ENCODE measurements at places on chromosomes 2 and 18.

DNA sequence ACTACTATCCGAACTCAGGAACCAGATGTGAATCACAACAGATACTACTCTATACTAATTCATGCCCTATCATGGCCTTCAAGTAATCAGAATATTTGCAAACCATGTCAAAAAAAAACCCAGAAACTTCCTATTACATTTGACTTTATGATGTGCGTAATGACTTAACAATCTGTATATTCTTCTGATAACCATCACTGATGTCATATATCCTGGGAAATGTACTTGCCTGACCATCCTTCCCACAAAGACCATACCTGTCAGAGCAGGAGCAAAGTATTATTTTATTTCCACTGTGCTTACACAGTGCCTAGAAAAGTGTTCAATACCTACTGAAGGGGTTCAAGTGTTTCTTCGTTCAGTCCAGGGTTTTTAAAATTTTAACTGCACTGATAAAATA, 27.5 kb downstream of the PPP4R1 start:
- DNase-seq = no peak

GRCh38 chr2:214679736-214680135, 129.7 kb downstream of the BARD1 start:
- DNase-seq = no peak

GRCh38 chr2:98935111-98935770, 784 bp downstream of the CRACDL start:
- DNase-seq = no peak

GRCh38 chr2:29562319-29562718, 359.1 kb downstream of the ALK start:
- DNase-seq = no peak

DNA sequence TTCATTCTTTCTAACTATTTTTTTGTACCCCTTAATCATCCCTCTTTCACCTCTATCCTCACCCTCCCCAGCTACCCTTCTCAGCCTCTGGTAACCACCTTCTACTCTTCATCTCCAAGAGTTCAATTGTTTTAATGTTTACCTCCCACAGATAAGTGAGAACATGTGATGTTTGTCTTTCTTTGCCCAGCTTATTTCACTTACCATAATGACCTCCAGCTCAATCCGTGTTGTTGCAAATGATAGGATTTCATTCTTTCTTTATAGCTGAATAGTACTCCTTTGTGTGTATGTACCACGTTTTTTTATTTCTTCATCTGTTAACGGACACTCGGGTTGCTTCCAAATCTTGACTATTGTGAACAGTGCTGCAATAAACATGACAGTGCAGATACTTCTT, 22.1 kb upstream of the TMEM37 start:
- DNase-seq = no peak

GRCh38 chr18:43485545-43485963, 208.3 kb upstream of the SYT4 start:
- no peak for DNase-seq

DNA sequence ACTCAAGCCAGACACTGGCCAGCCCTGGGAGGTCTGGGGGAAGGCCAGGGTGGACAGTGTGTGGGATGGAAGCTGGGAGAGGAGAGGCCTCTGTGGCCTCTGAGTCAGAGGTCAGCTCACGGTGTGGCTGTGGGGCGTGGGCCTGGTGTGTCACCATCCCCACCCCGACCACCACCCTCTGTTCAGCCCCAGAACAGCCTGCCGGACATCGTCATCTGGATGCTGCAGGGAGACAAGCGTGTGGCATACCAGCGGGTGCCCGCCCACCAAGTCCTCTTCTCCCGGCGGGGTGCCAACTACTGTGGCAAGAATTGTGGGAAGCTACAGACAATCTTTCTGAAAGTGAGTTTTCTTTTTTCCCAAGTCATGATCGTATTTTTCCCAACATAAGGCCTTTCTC, 110.5 kb downstream of the DYSF start:
- no peak for DNase-seq

DNA sequence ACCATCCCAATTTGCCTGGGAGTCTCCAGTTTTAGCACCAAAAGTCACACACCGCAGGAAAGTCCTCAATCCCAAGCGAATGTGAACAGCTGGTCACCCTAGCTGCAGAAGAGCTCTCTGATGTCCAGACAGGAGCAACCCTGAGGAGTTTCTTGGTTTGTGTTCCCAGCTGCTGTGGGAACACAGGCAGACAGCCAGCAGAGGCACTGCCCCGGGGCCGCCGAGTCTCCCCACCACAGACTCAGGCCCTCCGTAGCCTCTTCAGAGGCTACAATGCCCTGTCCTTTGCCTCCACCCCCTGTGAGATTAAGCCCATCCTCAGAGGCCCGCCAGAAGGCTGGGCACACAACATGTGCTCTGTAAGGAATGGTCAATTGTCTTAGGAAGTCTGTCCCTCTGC, 111.5 kb downstream of the TTC32 start:
- DNase-seq = no peak

DNA sequence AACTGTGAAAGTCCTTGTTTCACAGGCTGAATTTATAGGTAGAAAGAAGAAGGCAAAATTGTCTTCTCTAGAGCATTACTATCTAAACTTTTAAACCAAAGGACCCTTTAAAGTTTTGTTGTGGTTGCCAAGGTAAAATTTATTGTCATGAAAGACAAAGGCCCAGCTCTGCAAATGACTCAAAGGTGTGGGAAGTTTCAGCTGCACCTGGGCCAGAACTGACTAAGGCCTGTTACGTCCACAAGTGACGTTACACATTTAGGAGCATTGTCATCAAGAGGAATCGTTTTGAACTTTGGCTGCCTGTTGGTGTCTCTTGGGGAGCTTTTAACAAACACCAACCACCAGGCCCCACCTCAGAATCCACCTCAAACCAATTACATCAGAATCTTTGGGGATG, 8.1 kb upstream of the DSC3 start:
- no peak for DNase-seq

- no peak for DNase-seq
These were observed 64.9 kb upstream of the ZSWIM2 start for GRCh38 chr2:186913870-186914269.

DNA sequence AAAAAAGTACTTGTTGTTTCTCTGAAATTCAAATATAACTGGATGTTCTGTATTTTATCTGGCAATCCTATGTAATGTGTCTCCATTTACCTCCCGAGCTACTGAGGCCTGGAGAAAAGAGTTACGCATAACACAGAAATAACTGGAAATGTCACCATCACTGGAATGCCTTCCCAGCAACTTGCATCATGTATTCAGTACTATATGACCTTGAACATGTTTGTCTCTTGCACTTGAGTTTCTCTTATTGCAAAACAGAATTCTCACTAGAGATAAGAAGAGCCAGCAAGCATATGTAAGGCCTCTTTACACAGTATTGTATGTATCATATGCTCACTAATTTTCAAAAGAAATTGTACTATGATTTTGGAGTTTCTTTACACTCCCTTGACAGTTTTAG, 99.6 kb upstream of the CTAGE1 start:
- DNase-seq = no peak

GRCh38 chr2:23528171-23528570, 143.2 kb downstream of the KLHL29 start:
- DNase-seq = no peak

GRCh38 chr2:151260573-151261230, 961 bp downstream of the RBM43 start:
- no peak for DNase-seq

DNA sequence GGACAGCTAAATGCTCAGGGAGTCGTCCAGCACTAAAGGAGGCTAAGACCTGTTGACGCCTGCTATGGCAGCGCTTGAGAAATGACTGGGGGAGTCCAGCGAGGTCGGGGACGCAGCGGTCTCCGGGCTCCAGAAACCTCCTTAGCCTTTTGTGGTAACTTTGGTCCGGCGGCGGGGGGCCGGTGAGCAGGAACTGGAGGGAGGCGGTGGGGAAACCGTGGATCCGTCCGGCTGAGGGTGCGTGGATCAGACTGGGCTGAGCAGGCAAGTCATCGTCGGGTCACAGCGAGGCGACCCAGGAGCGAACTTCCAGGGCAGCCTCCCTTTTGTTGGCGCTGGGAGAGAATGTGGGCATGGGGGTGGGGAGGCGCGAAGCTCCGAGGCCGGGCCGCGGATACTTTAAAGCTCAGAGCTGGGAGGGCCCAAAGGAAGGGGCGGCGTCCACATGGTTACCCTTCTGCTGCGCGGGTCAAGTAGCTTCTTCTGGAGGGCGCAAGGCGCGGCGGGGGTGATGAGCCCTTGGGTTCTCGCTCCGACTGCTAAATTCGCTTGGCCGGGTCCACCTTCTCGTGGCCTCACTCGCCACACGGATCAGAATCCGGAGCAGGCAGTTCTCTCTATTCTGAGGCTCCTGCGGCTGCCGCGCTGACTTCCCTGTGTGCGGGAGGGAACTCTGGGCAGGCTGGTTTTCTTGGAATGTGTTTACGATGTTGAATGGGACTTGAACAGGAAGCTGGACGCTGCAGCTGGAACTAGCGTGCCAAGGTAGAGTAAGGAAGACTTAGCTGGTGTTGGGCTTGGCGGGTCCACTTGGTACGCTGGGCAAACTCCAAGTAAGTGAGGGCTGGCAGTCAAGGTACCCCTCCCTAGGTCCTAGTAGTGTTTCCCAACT, 920 bp downstream of the GULP1 start:
- no peak for DNase-seq

DNA sequence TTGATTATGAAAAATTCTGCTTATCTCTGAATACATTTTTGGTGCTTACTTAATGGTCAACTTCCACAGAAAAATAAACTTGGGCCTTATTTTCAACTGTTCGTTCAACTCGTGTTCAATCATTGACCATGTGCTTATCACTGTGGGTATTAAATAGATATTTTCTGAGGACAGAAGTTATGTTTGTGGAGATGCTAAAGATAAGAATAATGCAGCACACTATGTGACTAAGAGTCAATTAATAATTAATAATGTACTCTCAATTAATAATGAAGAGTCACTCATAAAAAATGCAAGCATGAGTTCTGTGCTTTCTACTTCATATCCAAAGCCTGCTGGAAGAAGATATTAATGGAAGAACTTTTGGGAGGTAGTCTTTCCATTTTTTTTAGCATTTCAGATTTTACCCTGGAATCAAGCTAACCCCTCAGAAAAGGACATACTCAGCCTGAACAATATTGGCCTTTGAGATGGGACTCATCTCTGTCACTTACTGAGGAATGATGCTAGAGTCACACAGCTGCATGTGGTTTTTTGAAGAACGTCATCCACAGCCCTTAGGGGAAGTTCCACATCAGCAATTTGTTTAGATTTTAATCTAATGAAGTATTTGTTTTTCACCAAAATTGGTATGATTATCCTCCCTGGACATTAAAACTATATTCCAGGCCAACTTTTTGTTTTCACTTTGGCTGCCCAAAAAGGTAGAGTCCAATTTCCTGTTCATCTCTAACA, 191.9 kb upstream of the CRIM1 start:
- no peak for DNase-seq
